ENCODE measurements at places on chromosomes 1 and 21. TPM values are rescaled to one million over a fixed set of nuclear protein-coding genes. Genes with fewer than 3 reads are reported as not detected.

GRCh38 chr1:11158291-11158690 lies 30.9 kb upstream of the ANGPTL7 start:
- DNase-seq, result no peak

DNA sequence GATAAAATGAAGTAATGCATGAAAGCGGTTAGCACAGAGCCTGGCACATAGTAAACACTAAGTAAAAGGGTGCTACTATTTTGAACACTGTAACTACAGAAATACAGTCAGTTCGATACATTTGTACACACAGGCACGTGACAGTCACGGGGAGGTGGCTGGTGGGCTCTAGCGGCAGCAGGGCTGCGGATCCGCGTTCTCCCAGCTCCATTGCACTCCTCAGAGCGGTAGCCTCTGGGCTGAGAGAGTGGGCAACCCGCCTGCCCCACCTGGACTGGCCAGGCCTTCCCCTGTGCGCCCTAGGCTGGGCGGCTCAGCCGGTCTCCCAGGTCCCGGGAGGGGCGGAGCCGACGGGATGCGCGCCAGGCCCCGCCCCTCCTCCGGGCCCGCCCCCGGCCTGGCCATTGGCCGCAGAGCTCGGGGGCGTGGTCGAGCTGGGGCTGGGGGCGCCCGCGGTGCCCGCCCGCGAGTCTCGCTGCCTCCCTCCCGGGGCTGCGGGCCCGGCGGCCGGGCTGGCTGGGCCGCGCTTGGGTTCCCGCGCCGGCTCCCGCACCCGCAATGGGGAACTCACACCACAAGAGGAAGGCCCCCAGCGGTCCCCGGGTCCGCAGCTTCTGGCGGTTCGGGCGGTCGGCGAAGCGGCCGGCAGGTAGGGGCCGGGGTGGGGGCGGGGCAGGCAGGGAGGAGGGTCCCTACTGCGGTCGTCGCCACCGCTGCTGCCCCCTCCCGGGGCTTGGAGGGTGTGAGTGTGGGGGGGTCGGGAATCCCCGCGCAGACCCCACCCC lies 51.2 kb upstream of the SYNC start:
- no peak for DNase-seq

Gene SAMD11
- total RNA-seq, result 37.0 TPM

DNA sequence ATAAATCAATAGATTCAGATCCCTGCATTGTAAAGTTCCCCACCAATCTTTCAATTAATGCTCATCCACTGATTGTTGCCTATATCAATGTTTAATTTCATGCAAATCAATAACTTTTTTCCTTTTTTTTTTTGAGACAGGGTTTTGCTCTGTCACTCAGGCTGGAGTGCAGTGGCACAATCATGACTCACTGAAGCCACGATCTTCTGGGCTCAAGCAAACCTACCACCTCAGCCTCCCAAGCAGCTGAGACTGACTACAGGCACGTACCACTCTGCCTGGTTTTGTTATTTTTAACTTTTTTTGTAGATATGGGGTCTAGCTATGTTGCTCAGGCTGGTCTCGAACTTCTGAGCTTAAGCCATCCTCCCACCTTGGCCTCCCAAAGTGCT lies 25.7 kb downstream of the DIO1 start:
- DNase-seq, result no peak

DNA sequence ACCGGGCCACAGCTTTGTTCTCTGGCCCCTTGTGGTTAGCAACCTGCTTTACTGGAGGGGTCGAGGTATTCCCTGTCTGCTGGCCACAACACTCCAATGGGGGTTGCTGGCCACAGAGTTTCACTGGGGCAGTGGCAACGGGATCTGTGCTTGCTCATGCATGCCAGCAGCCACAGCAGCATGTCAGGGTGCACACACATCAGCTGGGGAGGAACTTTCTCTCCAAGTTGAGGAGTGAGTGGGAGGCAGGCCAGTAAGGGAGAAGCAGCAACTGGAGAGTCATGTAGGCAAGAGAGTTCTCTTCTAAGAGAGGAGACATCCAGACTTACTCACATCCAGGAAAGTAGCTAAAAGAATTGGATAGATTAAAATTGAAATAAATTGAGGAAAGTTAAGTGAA lies 38.0 kb downstream of the SAMD13 start:
- no peak for DNase-seq

- peak; percentile 89 for DNase-seq
Observed at GRCh38 chr1:24558902-24559791, 3.3 kb downstream of the NCMAP start.

GRCh38 chr1:202802998-202803932 lies 5.0 kb downstream of the KDM5B start:
- peak; percentile 62 for DNase-seq

- no peak for DNase-seq
Observed at GRCh38 chr21:33020558-33021100, 5.1 kb upstream of the OLIG2 start.

DNA sequence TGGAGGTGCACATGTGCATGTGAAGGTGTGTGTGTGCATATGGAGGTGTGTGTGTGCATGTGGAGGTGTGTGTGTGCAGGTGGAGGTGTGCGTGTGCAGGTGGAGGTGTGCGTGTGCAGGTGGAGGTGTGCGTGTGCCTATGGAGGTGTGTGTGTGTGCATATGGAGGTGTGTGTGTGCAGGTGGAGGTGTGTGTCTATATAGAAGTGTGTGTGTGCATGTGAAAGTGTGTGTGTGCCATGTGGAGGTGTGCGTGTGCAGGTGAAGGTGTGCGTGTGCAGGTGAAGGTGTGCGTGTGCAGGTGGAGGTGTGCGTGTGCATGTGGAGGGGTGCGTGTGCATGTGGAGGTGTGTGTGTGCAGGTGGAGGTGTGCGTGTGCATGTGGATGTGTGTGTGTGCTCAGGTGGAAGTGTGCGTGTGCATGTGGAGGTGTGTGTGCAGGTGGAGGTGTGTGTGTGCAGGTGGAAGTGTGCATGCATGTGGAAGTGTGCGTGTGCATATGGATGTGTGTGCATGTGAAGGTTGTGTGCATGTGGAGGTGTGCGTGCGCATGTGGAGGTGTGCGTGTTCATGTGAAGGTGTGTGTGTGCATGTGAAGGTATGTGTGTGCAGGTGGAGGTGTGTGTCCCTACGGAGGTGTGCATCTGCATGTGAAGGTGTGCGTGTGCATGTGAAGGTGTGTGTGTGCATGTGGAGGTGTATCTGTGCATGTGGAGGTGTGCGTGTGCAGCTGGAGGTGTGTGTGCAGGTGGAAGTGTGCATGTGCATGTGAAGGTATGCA lies 13.5 kb downstream of the C1orf74 start:
- DNase-seq, result no peak

DNA sequence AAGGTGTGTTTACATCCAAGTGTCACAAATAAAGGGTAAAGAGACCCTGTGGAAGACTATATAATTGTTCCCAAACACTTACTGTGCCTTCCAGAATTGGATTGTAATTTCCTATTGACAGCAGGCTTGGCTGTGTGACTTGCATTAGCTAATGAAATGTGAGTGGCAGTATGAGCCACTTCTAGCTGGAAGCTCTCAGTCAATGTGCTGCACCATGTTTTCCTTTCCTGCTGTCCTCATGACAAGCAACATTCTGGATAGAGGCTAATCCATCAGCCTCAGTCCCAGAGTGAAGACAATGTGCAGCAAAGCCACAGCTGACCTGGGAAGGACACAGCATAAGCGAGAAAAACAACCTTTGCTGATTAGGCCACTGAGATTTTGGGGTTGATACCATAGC lies 5.9 kb upstream of the FOXJ3 start:
- DNase-seq, result no peak

DNA sequence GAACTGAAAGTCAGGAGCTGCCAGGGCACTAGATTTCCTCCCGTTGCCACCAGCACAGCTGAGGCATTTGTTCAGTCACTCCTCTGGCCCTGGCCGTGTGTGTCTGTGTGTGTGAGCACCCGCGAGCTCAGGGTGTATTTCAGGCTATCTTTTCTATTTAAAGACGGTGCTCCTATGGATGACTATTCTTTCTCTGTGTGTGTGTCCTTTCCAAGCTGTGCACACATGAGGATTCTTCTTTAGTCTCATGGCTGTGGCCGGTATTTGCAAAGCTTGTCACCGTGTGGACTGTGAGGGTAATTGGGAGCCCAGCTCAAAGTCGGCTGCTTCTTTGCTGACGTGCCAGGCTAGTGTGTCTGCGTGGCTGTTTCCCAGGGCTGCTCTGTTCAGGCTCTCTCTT lies 3.0 kb upstream of the KCND3 start:
- DNase-seq, result no peak

DNA sequence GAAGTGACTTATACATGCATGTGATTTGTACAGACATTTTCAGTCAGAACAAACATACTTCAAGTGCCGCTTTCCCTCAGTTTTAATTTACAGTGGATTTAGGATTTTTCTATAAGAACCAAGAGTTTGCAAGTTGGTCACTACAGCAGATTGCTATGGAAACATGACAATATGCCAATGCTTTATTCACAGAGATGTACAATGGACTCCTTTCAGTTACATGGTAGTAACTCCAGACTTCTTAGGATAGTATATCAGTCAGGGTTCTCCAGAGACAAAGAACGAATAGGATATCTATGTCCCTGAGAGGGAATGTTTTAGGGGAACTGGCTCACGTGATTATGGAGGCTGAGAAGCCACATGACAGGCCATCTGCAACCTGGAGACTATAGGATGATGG lies 27.4 kb downstream of the IFI44 start:
- no peak for DNase-seq

GRCh38 chr1:228849011-228849541 lies 113.8 kb downstream of the RHOU start:
- DNase-seq, result no peak

Gene PTPRC
- 3.1 TPM for total RNA-seq

Gene ACTA1
- total RNA-seq, result not detected

Gene PPOX
- total RNA-seq, result 39.9 TPM

Gene FAM229A
- 0.45 TPM for total RNA-seq

Gene HPCAL4
- not detected for total RNA-seq

Gene RNF186
- total RNA-seq, result not detected

- DNase-seq, result no peak
Observed at GRCh38 chr1:156356262-156356874, 12.6 kb upstream of the RHBG start.

- DNase-seq, result no peak
Observed at GRCh38 chr1:236370420-236370819, 23.7 kb upstream of the EDARADD start.

DNA sequence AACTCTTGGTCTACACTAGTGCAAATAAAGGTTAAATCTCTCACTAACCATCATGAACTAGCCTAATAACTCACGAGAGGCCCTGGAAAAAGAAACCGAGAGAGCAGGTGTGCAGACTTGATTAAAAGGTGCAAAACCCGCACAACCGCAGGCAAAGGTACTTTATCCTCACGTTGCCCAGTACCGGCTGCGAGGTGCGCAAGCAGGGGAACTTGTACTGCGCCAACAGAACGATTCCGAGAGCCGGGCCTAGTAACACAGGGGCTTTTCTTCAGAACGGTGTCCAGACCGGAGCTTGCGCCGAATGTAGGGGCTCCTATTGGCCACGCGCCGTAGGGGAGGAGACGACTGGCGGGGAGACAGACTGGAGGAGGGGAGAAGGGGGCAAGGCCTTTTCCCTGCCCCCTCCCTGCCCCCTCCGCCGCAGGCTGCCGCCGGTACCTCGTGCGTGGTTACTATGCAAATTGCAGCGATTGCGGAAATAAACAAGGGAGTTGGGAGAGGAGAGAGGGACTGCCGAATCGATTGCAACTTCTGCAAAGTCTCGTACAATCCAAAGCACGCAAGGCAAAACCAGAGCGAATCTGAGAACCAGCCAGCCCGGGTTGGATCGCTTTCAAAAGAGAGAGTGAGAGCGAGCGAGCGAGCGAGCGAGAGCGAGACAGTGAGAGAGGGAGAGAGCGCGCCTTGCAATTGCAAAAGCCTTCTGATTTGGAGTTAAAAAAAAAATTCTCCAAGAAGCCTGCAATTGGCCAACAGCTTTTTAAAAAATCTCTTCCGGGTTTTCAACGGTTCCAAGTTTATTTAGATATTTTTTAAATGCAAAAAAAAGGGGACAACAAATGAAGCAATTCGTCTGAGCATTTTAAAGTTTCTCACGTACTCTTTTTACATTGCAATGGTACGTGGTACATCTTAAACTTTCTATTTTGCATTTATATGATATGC lies 5.4 kb upstream of the NFIA start:
- DNase-seq, result peak; percentile 42

Gene FALEC
- 0.55 TPM for total RNA-seq

Gene SETSIP
- 1.00 TPM for total RNA-seq

DNA sequence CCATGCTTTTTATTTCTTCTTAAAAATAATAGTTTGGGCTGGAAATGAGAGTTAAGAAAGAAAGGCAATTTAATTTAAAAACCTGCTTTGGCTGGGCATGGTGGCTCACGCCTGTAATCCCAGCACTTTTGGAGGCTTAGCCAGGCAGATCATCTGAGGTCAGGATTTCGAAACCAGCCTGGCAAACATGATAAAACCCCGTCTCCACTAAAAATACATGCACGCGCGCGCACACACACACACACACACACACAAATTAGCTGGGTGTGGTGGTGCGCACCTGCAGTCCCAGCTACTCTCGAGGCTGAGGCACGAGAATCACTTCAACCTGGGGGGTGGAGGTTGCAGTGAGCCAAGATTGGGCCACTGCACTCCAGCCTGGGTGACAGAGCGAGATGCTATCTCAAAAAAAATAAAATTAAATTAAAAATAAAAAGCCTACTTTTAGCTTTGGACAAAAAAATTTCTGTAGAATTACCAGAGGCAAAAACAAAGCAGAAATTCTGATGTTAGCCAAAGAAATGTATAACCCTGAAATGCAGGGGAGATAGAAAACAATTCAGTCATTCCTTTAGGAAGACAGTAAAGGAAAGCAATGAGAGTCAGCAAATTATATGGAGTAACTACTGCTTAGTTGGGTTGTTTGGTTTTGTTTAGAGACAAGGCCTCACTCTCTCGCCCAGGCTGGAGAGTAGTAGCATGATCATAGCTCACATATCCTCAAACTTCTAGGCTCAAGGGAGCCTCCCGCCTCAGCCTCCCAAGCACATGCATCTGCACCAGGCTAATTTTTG lies 15.7 kb upstream of the IPP start:
- no peak for DNase-seq

Gene ADAMTS1
- total RNA-seq, result 7.7 TPM

Gene E2F2
- total RNA-seq, result 3.8 TPM

DNA sequence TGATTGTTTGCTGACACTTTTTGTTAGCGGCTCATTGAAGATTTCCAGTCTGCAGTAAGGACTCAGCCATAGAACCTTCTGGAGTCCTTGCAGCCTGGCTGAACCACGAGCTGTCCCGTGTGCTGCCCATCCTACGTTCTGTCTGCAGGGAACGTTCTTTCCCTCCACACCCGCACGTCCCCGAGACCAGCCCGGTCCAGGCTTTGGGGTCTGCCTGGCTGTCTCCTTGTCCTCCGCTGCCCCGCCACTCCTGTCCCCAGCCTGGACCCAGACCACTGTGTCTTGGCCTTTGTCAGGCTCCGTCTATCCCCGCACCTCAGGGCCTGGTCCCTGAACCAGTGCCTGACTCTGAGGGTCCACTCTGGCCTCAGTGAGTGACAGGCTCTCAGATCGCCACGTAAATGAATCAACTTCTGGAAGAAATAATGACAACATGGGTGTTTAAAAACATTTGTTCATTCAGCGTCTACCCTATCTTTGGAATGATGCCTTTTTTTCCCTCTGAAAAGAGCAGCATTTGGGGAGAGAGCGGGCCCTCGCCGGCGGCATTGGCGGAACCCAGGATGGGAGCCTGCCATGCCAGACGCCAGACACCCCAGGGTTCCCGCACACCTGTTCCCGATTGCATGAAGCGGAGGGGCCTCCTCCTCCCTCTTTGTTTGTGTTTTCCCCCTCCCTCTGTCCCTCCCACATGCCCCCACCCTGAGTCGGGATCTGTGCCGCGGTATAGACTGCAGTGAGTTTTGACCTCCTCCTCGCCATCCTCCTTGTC lies 43.9 kb upstream of the C1orf174 start:
- DNase-seq, result no peak

Gene RHBG
- total RNA-seq, result not detected

Gene PLA2G5
- total RNA-seq, result not detected
